ENCODE measurements at places on chromosomes 11 and 22. TPM values are rescaled to one million over a fixed set of nuclear protein-coding genes. Genes with fewer than 3 reads are reported as not detected.

- no peak overlapping the region for H3K4me3 ChIP-seq
- H3K27me3 ChIP-seq = no peaks in the 10 kb centered on the region
- no peak overlapping the region for H3K27ac ChIP-seq
Observed at GRCh38 chr11:12216041-12216451, 105.7 kb downstream of the MICAL2 start.

GRCh38 chr22:39142088-39142680 lies 10.3 kb downstream of the CBX7 start:
- no peak overlapping the region for H3K4me3 ChIP-seq
- H3K27me3 ChIP-seq = no peaks in the 10 kb centered on the region
- H3K36me3 ChIP-seq = no peaks in the 10 kb centered on the region
- no peak overlapping the region for H3K27ac ChIP-seq
- H3K4me1 ChIP-seq = peaks cover 19% of the 10 kb centered on the region

- H3K27me3 ChIP-seq = peaks cover 34% of the 10 kb centered on the region
- no peak for DNase-seq
- H3K4me1 ChIP-seq = no peaks in the 10 kb centered on the region
- no peaks in the 10 kb centered on the region for H3K36me3 ChIP-seq
Observed at GRCh38 chr11:36565031-36565610, 2.7 kb upstream of the RAG1 start.

DNA sequence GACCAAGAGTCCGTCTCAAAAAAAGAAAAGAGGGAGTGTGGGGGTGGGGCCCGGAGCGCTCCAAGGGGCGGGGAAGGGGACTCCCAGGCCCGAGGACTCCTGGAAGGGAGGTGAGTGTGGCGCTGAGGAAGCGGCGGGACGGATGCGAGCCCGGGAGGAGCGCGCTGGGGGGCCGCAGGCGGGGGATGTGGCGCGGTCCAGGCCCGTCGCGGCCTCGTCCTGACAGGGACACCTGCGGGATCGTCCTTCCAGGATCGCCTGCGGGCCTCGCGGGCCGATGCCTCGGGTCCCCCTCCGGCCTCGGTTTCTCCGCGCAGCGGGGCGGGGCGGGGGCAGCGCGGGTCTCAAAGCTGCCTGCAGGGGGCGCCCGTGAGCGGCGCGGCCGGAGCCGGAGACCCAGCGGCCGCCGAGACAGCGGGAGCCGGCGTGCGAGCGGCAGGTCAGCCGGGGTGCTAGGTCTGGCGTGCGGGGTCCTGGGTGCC lies 3.8 kb upstream of the ADORA2A start:
- no peaks in the 10 kb centered on the region for H3K4me1 ChIP-seq
- DNase-seq = no peak
- no peaks in the 10 kb centered on the region for H3K27me3 ChIP-seq
- no peaks in the 10 kb centered on the region for H3K36me3 ChIP-seq
- H3K27ac ChIP-seq = no peak overlapping the region
- H3K4me3 ChIP-seq = peak overlapping the region; percentile 59

The PTPN5 gene
- total RNA-seq = not detected
